ENCODE measurements at places on chromosomes 16 and 17.

GRCh38 chr17:17779015-17779611, 57.7 kb downstream of the SREBF1 start:
- DNase-seq: no peak

GRCh38 chr17:27496005-27496404, 39.8 kb downstream of the KSR1 start:
- no peak for DNase-seq

- no peak for DNase-seq
Observed at GRCh38 chr16:58070585-58070984, 45.0 kb downstream of the MMP15 start.

DNA sequence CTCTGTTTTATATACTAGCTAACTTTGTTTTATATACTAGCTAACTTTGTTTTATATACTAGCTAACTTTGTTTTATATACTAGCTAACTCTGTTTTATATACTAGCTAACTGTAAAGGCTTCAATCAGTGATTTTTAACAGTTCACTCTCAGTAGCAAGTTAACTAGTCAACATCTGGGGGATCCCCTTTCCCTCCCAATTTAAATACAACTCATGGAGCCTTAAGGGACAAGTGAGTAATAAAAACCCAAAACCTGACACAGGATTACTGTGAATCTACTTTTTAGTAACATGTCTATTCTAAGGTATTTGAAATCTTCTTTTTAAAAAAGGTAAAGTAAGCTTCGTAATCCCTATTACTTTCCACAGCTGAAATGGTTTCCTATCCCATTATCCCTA, 32.2 kb downstream of the FAM222B start:
- DNase-seq: no peak

GRCh38 chr17:32335687-32336086, 6.3 kb downstream of the C17orf75 start:
- no peak for DNase-seq

DNA sequence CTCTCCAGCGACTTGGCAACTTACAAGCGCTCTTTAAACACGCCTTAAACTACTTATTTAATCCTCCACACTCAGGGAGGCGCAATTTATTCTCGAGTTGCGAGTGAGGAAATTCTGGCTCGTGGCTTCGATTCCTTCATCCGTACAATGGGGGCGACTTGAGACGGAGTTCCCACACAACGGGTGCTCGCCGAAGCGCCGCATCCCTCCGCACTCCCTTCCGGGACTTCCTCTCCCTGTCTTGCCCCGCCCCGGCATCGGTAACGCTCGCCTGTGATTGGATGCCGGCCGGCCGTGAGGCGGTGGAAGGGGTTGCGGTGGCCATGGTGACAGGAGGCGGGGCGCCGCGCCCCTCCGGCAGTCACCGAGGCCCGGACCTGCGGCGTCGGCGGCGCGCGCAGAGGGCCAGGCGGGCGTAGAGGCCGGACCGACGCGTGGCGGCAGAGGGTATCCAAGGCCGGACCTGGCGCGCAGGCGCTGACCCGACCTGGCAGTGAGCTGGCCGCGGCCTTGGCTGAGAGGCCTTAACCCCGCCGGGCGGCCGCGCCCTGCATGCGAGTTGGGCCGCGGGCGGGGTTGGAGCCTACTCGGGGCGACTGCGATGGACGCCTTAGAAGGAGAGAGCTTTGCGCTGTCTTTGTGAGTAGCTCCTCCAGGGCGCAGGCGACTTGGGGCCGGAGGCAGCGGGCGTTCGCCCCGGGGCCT, at the start of gene ARL2BP:
Gene ARL2BP (plus strand): TSS at position 493 of the 705 bp plus-strand sequence. CDS start 109 bp downstream, at position 602.
- peak; percentile 72 for DNase-seq

DNA sequence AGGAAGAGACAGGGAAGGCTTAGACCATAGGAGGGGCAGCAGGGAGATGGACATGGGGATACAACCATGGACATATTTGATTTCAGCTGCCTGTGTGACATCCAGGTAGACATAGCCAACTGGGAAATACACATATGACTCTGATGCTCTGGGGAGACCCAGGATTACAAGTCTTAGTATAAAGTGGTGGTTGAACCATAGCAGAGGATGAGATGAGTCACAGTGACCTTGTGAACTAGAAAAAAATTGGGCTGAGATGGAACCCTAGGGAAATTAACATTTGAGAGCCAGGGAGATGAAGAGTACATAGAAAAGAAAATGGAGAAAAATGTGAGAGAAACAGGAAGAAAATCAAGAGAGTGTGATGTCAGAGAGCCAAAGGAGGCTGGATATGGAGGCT, 10.2 kb downstream of the MARCHF10 start:
- no peak for DNase-seq

GRCh38 chr17:17537311-17538099, 41.3 kb upstream of the RASD1 start:
- no peak for DNase-seq

DNA sequence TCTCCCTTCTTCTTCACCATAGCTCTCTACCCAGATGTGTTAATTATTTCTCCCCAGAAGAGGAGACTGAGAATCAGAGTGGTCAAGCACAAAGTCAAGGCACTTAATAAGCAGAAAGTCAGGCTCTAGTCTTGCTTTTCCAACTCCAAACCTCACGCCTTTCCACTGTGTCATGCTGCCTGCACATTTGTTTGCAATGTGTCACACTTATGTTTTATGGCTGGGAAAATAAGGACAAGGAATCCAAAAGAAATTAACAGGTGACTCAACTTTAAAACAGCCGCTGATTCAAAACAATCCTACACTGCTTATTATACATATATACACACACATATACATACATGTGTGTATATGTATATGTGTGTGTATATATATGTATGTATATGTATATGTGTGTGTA, 255.7 kb upstream of the DYNLRB2 start:
- peak; percentile 43 for DNase-seq

DNA sequence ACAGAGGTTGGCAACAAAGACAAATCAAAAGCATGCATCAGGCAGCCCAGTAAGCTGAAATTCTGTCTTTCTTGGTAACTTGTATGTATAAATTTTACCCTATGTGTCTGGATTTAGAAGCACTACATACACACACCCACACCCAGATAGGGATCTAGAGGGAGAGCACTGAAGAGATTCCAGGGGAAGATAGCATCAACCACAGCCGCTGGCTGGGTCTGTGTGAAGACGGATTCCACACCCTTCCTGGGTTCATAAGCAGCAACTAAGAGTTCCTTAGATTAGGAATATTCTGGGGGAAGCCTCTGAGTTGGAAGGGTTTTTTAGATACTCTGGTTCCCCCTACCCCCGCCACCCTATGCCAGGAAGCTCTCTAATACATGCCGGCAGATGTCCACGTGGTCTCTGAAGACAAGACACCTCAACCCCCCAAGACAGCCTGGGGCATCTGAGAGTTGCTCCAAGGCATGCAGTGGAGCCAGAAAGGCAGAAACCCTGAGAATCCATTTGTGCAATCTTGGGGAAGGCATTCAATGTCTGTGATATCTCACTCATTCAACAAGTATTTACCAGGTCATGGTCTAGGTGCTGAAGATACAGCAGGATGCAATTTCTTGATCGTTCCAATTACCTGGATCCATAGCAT, 86.4 kb downstream of the NOG start:
- DNase-seq: peak; percentile 18

GRCh38 chr16:13344001-13344400, 442.6 kb downstream of the SHISA9 start:
- no peak for DNase-seq

All from epithelial cell of prostate (primary cell).